GM04503 (cell line): ENCODE measurements at places on chromosomes 2 and 18.

- peak; percentile 57 for DNase-seq
Observed at GRCh38 chr18:56200381-56200911, 437.9 kb downstream of the TXNL1 start.

GRCh38 chr2:200155652-200156051 is 150.8 kb upstream of the SPATS2L start:
- DNase-seq = no peak

- DNase-seq = no peak
Observed at GRCh38 chr2:212549941-212550340, 11.3 kb upstream of the ERBB4 start.

- no peak for DNase-seq
Observed at GRCh38 chr2:174148833-174149232, 99.5 kb downstream of the OLA1 start.

- DNase-seq = no peak
Observed at GRCh38 chr2:53220969-53221368, 546.6 kb upstream of the CHAC2 start.

GRCh38 chr2:120278901-120279300 is 26.2 kb downstream of the RALB start:
- DNase-seq = no peak

GRCh38 chr2:200966770-200967169 is 3.3 kb upstream of the ORC2 start:
- DNase-seq = peak; percentile 37

DNA sequence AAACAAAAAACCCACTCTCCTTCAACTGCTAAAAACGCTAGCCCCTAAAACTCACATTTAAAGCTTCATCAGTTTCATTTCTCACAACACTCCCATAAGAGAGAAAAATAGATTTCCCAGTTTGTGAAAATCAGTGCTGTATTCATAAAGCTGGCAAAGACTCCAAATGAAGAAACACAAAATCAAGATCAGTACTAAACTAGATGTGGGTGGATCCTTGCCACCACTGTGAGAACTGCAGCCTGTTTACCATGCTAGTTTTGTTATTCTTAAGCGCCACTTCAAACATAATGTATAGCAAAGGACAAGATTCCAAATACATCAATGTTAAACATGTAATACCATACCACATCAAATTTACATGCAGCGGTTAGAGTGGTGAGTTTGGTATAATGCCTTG is 104.5 kb upstream of the CCDC150 start:
- no peak for DNase-seq

GRCh38 chr2:196729418-196729817 is 70.1 kb downstream of the GTF3C3 start:
- DNase-seq = no peak

DNA sequence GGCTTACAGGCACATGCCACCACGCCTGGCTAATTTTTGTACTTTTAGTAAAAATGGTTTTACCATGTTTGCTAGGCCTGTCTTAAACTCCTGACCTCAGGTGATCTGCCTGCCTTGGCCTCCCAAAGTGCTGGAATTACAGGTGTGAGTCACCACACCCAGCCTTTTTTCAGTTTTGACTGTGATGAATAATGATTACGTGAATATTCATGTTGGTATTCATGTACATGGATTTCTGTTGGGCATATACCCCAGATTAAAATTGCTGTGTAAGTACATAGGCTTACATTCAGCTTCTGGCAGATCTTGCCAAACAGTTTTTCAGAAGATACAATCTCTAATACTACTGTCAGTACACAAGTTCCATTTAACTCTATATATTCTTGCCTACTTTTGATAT is 20.9 kb downstream of the SLC39A10 start:
- no peak for DNase-seq

- DNase-seq = no peak
Observed at GRCh38 chr2:136373029-136373428, 255.1 kb upstream of the CXCR4 start.
